8988T (cell line): ENCODE measurements at places on chromosomes 6 and 20.

- no peak for DNase-seq
Observed at GRCh38 chr6:2403546-2403945, 158.1 kb upstream of the GMDS start.

DNA sequence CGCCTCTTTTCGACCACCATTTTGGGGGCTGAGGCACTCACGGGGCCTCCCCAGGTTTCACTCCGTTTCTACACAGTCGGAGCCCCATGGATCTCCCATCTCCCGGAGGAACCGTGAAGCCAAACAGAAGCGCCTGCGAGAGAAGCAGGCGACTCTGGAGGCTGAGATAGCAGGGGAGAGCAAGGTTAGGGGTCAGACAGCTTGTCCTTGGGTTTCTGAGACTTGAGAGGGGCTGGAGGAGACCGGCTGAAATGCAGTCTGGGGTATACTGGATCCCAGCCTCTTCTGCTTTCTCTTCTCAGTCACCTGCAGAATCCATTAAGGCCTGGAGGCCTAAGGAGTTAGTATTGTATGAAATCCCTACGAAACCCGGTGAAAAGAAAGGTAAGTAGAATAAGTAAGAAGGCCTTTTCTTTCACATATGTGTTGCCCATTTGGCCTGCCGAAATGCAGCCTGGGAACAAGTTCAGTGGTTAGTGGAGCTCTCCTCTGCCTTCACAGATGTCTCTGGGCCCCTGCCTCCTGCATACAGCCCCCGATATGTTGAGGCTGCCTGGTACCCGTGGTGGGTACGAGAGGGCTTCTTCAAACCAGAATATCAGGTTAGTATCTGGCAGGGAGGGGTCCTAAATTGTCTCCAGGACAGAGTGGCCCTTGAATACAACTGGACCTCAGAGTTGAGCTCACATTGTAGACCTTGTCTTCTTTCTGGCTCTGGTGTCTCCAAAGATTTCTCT is 984 bp downstream of the VARS2 start:
- DNase-seq, result no peak

DNA sequence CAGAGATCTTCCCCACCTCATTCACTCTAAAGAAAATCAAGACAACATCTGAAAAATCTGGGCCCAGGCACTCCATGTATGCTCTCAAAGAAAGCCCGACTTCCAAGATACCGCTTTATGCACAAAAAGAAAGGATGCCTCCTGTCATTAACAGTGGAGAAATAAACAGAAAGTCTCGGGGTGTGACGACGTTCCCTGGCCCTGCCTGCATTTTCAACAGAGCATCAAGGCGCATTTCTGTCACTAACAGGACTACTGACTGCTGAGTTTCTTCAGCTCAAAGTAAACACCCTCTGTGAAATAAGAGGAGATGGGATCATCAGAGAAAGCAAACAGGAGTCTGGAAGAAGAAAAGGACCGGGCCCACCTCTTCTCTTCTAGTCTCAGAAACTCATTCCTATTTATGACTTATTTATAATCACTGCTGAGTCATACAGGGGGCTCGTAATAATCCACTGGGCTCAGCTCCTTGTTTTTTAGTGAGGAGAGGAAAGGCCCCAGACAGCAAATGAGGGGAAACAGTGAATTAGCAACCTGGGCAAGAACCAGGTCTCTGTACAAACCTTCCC is 99.7 kb downstream of the ZMYND8 start:
- DNase-seq, result no peak

DNA sequence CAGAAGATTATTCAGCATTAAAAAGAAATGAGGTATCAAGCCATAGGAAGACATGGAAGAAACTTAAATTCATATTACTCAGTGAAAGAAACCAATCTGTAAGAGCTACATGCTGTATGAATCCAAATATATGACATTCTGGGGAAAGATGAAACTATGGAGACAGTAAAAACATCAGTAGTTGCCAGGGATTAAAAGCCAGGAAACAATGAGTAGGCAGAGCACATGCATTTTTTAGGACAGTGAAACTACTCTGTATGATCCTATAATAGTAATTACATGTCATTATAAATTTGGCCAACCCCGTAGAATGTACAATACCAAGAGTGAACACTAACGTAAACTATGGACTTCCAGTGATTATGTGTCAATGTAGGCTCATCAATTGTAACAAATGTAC is 92.8 kb upstream of the RNF217 start:
- DNase-seq, result no peak

GRCh38 chr6:149941583-149942460 is at the start of gene ULBP2:
ULBP2 (plus strand) TSS chr6:149942014; CDS start chr6:149942073, 59 bp downstream.
- peak; percentile 90 for DNase-seq

DNA sequence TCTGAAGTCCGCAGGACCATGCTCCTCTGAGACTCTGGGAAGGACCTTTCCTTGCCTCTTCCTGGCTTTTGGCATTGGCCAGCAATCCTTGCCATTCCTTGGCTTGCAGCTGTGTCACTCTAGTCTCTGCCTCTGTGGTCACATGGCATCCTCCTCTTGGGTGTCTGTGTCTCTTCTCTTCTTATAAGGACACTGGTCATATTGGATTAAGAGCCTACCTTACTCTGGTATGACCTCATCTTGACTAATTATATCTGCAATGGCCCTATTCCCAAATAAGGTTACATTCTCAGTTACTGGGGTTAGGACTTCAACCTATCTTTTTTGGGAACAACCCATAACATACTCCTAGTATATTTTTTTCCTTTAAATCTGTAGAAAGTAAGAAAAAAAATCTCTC is 49.9 kb upstream of the GTSF1L start:
- DNase-seq, result no peak

DNA sequence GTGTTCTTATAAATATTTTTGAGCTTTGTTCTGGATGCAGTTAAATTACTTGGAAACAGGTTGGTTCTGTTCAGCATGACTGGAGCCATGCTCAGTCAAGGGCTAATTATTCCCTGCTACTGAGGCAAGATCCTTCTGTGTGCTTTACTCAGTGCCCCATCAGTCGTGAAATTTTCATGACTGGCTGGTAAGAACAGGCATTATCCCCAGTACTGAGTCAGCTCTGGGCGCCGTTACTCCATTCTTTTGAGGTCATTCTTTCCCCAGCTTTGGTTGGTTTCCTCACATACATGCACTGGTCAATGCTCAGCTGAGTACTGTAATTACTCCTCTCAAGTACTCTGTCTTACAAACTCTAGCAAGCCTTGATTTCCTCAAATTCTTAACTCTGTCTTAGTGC is 71.3 kb downstream of the CDKAL1 start:
- DNase-seq, result no peak

- DNase-seq, result no peak
Observed at GRCh38 chr6:42135722-42136121, 6.7 kb downstream of the C6orf132 start.

- no peak for DNase-seq
Observed at GRCh38 chr6:7424058-7424457, 34.5 kb downstream of the RIOK1 start.

DNA sequence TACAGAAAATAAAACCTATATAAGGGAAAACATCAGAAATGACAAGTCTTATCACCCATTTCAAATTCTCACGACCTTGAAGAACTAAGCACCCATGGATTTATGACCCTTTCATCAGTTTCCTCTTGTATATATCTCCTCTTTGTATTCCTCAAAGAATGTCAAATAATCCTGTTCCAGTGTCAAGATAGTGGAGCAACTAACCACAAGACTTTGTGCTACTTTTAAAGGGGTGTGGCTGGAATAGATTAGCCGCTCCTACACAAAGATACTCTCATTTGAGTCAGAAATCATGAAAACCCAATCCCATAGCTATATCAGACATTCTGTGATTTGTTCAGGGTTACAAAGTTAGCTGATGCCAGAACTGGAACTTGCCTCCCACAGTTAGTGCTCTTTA is 6.6 kb downstream of the REPS1 start:
- DNase-seq, result no peak

DNA sequence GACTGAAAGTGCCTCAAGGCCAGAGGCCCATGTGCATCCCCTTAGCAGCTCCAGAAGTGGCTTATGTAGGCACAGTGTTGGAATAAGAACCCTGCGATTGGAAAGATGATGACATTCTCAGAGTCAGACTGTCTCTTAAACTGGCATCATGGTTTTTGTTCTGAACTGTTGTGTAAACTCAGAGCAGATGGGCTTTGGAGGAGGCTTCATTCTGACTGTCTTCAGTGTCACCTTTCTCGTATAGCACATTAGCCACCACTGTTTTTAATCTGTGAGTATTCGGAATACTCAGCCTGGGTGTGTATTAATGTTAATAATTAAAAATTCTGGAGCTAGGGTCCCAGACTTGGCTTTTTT is 140.9 kb downstream of the JARID2 start:
- no peak for DNase-seq

DNA sequence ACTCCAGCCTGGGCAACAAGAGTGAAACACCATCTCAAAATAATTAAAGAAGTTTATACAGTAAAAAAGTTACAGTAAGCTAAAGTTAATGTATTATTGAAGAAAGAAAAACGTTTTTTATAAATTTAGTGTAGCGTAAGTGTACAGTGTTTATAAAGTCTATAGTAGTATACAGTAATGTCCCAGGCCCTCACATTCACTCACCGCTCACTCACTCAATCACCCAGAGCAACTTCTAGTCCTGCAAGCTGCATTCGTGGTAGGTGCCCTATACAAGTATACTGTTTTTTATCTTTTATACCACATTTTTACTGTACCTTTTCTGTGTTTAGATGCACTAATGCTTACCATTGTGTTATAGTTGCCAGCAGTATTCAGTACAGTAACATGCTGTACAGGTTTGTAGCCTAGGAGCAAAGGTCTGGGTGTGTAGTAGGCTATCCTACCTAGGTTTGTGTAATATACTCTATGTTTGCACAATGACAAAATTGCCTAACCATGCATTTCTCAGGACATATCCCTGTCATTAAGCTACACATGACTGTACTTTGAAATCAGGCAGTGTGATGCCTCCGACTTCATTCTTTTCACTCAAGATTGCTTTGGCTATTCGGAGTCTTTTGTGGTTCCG is 16.7 kb downstream of the MGME1 start:
- no peak for DNase-seq

DNA sequence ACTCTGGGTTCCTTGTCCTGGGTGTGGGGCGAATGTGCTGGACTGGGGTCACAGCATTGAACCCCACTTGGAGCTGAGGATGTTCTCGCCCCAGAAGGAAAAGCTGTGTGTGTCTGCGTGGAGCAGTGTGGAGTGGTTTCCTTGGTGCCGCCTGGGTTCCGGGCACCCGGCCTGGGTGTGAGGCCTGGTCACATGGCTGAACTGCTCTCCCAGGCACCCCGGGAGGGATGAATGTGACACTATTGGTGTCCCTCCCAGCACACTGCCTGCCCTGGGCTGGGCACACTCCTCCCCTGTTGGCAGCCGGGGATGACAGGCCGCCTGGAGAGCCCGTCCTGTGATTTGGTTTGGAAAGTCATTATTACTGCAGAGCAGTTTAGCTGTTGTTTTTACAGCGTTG is 12.3 kb downstream of the MYT1 start:
- DNase-seq, result no peak

- DNase-seq, result no peak
Observed at GRCh38 chr6:30725713-30726505, 5.8 kb downstream of the TUBB start.

- DNase-seq, result no peak
Observed at GRCh38 chr20:47825011-47825762, 39.9 kb upstream of the SULF2 start.

DNA sequence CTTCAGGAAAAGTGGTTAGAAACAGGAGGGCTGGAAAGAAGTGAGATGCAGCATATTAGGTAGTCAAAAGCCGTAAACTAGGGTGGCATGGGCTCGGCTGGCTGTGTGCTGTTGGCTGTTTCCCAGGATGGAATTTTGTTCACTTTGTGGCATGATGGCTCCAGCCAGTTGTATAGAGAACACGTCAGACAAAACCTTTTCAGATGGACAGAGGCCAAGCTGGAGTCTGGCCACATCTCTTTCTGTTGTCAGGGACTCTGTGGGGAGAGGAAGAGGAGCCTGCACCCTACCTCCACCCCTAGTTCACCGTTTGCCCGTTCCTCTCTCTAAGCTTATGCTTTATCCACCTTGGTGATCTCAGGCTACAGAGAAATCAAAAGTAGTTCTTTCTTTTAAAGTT is 22.0 kb downstream of the C6orf89 start:
- DNase-seq, result no peak

DNA sequence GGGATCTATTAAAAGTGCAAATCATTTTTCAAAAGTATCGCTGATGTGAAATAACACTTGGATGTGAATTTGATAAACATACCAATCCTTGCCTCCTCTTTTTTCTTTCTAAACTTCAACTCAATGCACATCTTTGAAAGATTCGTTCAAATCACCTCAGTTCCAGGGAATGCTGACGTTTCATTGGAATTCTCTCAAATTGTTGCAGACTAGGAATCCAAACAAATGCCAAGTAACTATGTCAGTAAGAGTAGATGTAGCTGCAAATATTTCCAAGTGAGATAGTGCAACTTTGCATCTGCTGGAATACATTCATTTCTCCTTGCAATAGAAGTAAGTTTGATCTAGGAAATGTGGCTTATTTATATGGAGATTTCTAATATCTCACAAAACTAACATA is 220.7 kb downstream of the FUT9 start:
- DNase-seq, result no peak

DNA sequence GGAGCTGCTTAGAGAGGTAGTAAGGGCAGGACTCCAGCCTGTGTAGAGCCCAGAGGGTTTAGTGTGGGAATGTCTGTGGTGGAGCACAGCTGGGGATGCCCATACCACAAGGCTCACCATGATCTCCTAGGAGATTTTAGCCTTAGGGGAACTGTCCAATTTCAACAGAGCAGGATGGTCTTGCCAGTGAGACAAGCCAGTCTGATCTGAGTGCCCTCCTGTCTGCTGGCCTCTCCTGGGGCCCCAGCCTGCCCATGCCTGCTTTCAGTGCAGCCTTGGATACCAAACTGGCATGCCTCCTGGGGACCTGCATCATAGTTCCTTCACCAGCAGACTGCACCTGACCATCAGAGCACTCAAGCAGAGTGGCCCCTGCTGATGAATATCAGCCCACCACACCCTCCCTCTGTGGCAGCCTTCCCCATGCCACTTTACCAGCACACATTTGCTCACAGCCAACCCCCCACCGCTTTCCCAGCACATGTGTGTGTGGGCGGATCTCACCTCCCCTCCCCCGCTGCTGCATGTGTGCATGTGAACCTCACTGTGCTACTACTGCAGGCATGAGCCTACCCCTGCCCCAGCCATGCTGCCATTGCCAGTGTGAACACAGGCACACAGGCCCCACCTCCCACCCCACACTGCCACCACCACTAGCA is 7.9 kb upstream of the TREM1 start:
- no peak for DNase-seq

DNA sequence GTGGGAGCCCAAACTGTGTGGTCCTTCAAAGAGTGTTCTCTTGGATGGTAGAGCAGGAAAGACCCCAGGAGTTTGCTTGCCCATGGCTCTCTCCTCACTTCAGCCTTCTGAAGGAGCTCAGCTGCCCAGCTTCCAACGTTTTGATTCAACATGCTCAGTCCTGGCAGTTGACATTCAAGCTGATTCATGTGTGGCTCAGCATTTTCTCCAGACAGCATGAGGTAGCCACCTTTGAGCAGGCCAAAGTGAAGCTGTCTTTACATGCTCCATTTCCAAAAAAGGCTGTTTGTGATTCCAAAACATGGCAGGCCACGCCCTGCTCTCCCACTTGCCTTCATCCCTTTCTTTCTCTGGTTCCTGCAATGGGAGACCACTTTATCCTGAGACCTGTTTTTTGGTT is 280.2 kb downstream of the TBC1D7 start:
- DNase-seq, result no peak

- no peak for DNase-seq
Observed at GRCh38 chr6:84464471-84464870, 237.0 kb upstream of the CEP162 start.
